ENCODE measurements at places on chromosomes 3 and 15.

GRCh38 chr15:57797568-57798267 lies 91.2 kb downstream of the POLR2M start:
- no peak for DNase-seq

- no peak for DNase-seq
Observed at GRCh38 chr3:8886546-8886945, 76.7 kb downstream of the RAD18 start.

DNA sequence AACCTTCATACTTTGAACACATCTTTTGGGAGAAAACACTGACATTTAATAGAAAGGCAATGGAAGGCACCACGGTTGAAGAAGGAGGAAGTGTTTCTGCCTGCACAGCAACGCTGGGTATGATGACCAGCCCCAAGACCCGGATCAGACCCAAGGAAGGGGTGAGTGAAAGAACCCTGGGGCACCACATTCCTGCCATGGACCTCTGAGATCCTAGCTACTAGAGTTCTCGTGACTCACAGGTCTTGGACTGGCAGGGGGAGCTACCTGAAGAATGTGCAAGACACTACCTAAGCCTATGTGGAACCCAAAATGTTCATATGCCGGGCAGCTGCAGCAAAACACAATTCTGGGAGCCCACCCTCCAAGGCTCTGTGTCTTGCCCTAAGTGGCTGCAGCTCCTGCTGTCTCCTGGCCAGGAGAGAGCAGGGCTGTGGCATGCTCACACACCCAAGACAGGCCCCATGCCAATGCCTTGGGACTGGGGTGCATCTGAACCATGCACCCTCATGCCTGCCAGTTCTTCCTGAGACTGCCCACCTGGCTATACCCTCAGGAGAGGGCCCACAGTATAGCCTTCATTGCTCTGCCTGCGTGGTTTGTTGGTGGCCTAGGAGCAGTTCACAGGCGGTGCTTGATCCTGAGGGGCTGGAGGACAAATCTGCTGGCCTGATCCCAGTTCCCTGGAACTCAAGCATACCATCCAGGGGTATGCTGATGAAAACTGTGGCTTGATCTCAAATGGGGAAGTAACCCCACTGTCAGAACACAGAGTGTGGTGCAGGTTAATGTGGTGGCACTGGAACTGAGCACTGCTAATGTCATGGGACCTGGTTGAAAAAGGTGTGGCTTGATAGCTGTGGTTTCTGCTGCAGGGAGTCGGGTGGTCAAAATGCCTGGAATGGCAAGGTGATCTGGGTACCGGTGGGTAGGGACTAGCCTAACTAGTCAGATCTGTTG lies 353.3 kb upstream of the ARHGEF26 start:
- DNase-seq = no peak

- no peak for DNase-seq
Observed at GRCh38 chr15:37097144-37097919, 3.0 kb downstream of the MEIS2 start.

GRCh38 chr3:187430576-187430975 lies 62.4 kb downstream of the RTP4 start:
- DNase-seq = no peak

GRCh38 chr3:22569570-22569969 lies 633.6 kb upstream of the UBE2E2 start:
- no peak for DNase-seq

DNA sequence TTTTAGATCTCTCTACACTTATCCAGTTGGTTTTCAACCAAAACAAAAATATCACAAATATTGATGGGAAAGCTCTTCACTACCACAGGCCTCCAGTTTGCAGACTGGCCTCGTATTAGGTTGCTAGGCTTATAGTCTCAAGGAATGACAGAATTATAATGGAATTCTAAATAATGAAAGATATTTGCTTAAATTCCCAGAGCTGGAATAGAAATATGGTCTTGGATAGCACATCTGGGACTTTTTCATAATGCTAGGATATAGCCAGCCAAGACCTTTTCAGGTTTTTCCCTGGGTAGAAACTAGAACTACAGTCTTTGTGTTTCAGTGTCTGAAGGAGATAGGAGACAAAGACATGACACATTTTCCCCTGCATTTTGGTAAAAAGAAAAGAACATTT lies 121.9 kb upstream of the STAC start:
- no peak for DNase-seq

DNA sequence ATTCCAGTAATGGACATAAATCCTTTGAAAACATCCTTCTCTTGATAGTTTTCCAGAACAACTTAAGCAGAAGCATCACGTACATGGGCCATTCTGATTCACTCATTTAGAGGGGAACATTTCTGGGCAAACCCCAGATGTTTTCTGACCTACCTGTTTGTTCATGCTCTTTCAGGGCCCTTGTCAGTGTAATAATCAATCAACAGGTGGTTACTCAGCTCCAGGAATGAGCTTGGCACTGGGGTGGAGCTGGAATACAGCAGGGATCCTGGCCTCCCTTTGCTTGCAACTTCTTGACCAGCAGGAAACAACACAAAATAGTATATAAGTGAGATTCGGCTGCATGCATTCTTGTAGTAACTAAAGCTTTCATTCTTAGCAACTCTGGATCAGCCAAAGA lies 9.2 kb upstream of the UBE2E1 start:
- DNase-seq = no peak

DNA sequence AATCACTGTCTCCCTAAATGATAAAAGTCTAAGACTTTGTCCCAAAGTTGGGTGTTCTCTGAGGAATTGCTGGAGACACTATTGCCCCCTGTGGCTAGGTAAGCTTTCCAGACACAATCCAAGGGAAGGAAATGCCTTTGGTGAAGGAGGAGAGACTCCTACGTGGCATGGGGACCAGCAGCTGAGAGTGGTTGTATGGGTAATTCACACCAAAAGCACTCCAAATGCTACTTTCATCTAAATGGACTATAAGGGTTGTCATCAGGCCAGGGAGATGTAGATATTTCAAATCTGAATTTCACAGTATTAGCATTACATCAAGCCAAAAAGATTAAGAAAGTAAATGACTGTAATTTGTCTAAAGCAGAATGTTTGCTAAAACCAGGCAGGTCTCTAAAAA lies 400.8 kb upstream of the THBS1 start:
- DNase-seq = no peak

- no peak for DNase-seq
Observed at GRCh38 chr15:79994615-79995014, 23.6 kb upstream of the BCL2A1 start.

DNA sequence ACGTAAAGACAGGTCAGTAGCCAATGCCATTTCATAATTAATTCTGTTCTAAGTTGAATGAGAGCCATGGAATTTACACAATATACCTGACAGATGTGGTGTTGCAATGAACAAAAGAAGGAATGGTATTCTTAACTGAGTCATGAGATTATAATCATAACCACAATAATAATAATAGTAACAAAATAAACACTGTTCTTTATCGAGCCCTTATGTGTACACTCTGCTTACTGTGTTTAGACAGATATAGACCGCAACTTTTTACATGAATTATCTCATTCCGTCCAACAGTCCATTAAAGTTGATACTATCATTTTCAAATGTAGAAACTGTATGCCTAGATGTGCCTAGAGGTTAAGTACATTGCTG lies 28.2 kb upstream of the SCAANT1 start:
- no peak for DNase-seq

DNA sequence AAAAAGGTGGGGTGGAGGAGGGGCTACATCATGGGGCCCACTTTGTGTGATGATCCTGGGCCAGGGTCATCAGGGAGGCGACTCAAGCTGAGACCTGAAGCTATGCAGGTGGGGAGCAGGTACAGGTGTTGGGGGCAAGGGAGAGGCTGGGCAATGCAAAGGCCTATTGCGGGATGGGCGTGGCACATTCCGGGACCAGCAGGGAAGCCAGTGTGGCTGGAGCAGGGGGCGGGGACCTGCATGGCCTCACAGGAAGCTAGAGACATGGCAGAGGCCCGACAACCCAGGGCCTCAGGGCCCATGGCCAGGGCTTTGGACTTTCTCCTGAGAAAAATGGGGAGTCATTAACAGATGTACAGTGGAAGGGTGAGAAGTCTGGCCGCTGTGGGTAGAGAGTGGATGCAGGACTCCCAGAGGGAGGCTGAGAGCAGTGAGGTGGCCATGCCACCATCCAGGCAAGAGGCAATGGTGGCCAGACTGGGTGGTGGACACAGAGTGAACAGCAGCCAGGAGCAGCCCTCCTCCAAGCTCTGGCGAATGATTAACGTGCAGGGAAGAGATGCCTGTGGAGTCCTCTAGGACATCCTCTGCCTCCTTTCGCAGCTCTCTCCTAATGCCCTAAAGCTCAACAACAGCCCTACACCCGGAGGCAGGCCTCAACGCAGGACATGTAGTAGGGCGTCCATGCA lies 122.6 kb upstream of the ATP2B2 start:
- no peak for DNase-seq

Data from substantia nigra (tissue), 51 donors.